ENCODE measurements at places on chromosomes 11 and 22.
A peak's percentile ranks its signal among the peaks of the same experiment; 100 is the strongest.

GRCh38 chr11:63017306-63017974, 1.8 kb upstream of the SLC22A8 start:
- no peak for DNase-seq

- DNase-seq: peak; percentile 11
These were observed 131.9 kb upstream of the NARS2 start for GRCh38 chr11:78706551-78706950.

- peak; percentile 71 for DNase-seq
These were observed 2.5 kb upstream of the NPAS4 start for GRCh38 chr11:66418168-66418985.

GRCh38 chr22:40313007-40313406, 33.3 kb upstream of the ADSL start:
- no peak for DNase-seq

GRCh38 chr11:99325847-99326246, 305.1 kb downstream of the CNTN5 start:
- DNase-seq: no peak

GRCh38 chr11:70352100-70352499, 46.2 kb upstream of the CTTN start:
- no peak for DNase-seq

DNA sequence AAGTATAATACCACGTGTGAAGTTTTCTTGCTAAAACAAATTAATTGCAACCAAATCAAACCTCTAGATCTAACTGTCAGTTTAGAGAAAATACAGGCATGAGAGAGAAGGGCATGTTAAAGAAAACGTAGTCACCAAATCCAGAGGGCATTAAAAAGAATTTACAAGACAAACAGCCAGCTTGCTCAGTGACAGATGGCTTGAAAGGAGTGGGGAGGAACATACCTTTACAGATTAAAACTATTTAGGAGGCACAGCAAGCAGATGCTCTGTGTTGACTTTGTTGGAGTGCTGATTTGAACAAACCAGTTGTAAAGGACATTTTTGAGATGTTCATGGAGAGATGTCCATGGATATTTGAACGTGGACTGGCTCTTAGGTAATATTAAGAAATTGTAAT, 96.9 kb downstream of the ATXN10 start:
- no peak for DNase-seq

- DNase-seq: no peak
These were observed 48.4 kb downstream of the CHRDL2 start for GRCh38 chr11:74682731-74683278.

DNA sequence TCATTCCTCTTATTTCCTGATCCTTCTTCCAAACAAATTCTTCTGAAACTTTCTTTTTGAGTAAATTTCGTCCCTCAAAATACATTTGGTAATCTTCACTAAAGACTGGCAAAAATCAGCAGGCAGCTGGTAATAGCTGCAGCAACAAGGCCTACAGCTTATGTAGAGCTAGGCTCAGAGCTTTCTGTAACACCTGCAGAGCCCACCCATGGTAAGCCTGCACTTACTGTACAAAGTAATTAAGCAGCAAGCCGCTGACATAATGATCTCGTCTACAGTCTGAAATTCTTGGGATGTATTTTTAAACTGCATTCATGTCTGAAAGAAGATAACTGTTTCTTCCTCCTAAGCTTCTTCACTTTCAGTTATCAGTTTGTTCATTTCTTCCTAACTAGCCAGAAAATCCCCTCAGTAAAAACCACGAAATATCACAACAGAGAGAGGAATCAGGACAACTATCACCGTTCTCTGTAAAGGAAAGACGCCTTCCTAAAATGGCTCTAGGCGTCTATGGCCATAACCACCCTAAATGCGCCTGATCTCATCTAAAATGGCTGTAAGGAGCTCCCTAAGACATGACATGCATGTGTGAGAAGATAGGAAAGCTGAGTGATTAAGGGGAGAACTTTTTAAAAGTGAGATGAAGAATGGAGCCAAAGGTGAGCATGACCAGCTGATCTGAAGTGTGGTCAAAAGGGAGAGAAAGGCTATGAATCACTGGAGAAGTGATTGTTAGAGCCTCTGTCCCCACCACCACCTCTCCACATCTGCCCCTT, 56.2 kb downstream of the DENND5A start:
- no peak for DNase-seq

Measured in muscle of arm (tissue), 14 donors.